ENCODE measurements at places on chromosomes 7 and 10. TPM values are rescaled to one million over a fixed set of nuclear protein-coding genes. Genes with fewer than 3 reads are reported as not detected.

Gene ZNF736
- 3.2 TPM for total RNA-seq

Gene ZNF277
- 22.5 TPM for total RNA-seq

Gene EMX2
- total RNA-seq = not detected

Gene NME8
- not detected for total RNA-seq

Gene ZNF22
- total RNA-seq = 7.9 TPM

Gene FAM20C
- 14.4 TPM for total RNA-seq

Gene CREB5
- total RNA-seq = 3.8 TPM

Gene ELN
- not detected for total RNA-seq

Gene CAV2
- 208 TPM for total RNA-seq

All from airway epithelial cell (primary cell).